Left forelimb (tissue), 1 donor: ENCODE measurements at places on chromosomes 13 and 19.
A peak's percentile ranks its signal among the peaks of the same experiment; 100 is the strongest.

GRCh38 chr13:112341976-112342735 lies 34.0 kb upstream of the SPACA7 start:
- peak; percentile 34 for DNase-seq

DNA sequence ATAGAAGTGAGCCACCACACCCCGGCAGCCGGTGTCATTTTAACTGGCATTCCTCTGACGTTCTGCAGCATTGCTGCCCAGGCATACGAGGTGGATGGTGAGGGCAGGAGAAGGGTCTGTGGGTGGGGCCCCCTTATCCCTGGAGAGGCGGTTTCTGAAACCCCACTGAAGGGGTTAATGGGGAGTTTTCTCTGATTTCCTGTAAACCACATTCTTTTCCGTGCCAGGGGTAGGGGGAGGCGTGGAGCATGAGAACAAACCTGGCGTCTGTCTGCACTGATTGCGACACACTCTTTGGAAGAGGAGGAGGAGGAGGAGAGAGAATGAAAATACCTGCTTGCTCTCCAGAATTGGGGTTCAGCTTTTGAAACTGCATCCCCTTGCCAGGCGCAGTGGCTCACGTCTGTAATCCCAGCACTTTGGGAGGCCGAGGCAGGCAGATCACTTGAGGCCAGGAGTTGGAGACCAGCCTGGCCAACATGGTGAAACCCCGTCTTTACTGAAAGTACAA lies 2.7 kb upstream of the C3 start:
- no peak for DNase-seq

GRCh38 chr19:10334588-10335351 lies 1.4 kb upstream of the RAVER1 start:
- DNase-seq, result peak; percentile 90

DNA sequence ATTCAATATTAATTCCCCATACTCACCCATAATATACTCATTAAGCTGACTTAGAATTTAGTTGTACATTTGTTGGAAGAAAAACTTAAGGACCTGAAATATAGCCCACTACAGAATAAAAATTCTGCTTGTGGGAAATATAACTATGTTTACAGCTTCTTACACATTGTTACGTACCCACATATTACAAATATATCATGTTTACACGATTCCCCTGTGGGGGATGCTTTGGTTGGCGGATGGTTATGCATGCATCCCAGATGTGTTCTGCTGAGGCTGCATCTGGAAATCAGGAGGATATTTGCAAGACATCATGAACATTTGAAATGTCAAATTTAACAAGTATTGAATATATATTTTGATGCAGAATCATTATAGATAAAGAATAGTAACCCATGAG lies 79.5 kb upstream of the KL start:
- DNase-seq, result no peak

- no peak for DNase-seq
Measured at GRCh38 chr13:98570929-98571372, 6.0 kb downstream of the STK24 start.

DNA sequence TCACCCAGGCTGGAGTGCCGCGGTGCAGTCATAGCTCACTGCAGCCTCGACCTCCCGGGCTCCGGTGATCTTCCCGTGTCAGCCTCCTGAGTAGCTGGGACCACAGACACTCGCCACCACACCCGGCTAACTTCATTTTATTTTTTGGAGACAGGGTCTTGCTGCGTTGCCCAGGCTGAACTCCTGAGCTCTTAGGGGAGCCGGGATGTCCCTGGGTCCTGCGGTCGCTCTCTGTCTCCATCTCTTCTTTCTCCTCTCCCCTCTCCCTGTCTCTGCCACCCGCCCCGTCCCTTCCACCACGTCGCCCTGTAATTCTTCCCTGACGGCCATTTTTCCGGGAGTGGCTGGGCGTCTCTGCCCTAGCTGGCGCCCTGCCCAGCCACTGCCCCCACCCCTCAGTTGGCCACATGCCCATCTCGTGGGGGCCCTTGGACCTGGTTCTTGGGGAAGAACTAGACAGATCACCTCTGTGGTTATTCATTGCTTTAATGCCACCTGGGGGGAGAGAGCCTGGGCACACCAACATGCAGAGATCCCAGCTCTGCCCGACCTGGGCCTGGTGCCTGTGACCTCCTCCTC lies 18.9 kb downstream of the ARID3A start:
- no peak for DNase-seq

DNA sequence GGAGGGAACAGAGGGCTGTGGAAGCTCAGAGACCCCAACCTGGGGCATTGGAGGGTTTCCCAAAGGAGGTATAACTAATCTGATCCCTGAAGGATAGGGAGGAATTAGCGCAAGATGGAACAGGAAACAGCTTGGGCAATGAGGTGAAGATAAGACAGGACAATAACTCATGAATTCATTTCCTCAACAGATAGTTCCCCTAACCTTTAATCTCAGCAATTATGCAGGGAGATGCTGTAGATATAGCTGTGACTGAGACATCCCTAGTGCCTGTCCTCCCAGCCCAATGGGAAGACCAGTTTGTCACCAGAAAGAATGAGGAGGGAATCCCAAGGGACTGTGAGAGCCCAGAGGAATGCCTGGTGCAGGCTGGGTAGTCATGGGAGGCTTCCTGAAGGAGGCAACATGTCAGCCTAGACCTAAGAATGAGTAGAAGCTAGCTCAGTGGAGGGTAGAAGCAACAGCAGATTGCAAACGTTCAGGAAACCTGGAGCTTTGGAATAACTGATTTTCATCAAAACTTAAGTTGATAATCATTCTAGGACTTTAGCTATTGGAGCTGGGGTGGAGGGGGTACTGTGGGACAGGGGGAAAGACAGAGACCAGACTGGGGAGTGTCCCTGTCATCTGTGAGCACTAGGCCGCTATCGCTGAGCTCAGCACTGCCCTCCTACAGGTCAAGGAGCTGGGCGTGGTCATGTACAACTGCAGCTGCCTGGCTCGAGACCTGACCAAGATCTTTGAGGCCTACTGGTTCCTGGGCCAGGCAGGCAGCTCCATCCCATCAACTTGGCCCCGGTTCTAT lies 18.8 kb downstream of the HIPK4 start:
- DNase-seq, result no peak

GRCh38 chr19:16095071-16095571 lies 16.6 kb upstream of the RAB8A start:
- DNase-seq, result no peak

- DNase-seq, result no peak
Measured at GRCh38 chr13:37382146-37382545, 216.4 kb downstream of the POSTN start.

- no peak for DNase-seq
Measured at GRCh38 chr19:48170817-48171347, 402 bp downstream of the ZSWIM9 start.

GRCh38 chr19:23283925-23284324 lies 33.7 kb upstream of the ZNF724 start:
- DNase-seq, result no peak

DNA sequence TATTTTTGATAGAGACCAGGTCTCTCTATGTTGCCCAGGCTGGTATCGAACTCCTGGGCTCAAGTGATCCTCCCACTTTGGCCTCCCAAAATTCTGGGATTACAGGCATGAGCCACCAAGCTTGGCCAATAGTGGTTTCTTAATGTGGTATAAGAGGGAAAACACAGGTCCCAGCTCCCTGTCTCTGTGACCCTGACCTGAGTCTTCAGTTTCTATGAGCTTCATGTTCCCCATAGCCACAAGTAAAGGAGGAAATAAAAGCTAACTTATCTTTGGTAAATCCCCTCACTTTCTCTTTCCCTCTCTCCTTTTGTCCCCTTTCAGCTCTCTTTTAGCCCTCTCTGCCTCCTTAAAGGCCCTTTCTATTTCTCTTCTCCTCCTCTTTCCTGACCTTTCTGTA lies 50.3 kb downstream of the ABCC4 start:
- no peak for DNase-seq

- DNase-seq, result no peak
Measured at GRCh38 chr13:33433316-33433715, 147.8 kb upstream of the STARD13 start.

DNA sequence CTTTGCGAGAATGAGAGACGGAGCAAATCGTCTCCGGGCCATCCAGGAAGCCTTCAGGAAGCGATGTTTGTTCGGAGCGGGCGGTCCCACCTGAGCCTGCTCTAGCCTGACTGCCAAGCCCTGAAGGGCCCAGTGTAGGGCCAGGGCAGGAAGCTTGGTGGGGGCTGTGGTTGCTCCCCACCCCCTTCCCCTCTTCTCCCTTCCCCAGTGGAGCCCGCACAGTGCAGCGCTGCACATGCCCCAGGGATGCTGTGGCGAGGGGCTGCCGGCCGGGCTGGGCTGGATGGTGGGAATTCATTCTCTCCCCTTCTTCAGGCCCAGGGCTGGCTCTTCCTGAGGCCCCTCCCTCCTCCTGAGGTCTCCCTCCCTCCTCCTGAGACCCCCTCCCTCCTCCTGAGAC lies 7.1 kb upstream of the GRTP1 start:
- DNase-seq, result no peak

- DNase-seq, result no peak
Measured at GRCh38 chr13:43838909-43839308, 40.6 kb downstream of the CCDC122 start.

DNA sequence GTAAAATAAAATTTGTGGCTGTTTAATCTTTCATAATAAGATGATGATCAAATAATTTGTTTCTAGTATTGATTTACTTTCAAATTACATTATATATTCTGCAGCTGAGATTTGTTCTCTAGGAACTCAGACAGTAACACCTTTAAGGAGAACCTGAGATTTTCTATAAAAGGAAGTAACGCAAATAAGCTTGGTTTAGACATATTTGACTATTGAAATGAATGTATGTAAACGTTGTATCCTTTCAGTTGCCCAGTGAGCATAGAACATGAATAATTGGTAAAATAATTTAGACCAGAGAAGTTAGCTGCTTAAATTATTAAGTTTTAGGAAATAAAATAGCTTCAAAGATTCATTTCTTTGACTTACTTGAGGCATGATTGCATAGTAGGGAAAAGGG lies 3.1 kb downstream of the CDK8 start:
- DNase-seq, result no peak

DNA sequence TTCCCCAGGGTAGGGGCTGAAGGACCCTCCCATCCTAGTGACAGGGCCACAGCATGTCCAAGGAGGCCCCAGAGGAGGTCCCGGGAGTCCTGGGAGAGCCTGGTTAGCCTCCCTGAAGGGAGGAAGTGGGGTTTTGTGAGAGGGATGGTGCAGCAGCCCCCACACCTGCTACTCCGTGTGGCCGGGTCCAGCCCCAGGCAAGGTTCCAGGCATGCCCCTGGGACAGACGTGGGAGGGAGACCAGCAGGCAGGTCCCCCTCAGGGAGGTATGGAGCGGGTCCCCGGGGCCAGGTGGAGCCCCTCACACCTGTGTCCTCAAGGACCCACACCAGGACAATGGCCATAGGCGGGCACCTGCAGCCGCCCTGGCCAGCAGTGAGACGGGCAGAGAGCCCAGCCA lies 1.9 kb upstream of the F7 start:
- DNase-seq, result no peak

GRCh38 chr13:29260684-29261083 lies 334.8 kb downstream of the SLC7A1 start:
- DNase-seq, result no peak

GRCh38 chr13:52118595-52118994 lies 10.3 kb downstream of the NEK5 start:
- DNase-seq, result no peak

DNA sequence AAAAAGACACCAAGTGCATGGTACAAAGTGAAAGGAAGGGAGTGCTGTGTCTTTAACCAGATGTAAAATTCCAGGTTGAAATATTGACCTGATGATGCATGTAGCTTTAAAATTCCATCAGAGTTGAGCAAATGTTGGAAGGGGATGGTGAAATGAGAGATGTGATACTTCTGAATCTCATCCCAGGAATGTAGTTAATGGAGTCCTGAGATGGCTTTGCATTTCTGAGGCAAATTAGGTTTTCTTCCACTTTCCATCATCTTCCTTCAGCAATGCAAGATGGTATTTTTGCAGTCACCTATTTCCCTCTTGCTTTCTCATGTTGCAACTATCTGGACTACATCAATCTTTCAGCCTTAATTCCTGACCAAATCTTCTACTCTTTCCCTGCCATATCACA lies 194.1 kb upstream of the MIR17HG start:
- no peak for DNase-seq

DNA sequence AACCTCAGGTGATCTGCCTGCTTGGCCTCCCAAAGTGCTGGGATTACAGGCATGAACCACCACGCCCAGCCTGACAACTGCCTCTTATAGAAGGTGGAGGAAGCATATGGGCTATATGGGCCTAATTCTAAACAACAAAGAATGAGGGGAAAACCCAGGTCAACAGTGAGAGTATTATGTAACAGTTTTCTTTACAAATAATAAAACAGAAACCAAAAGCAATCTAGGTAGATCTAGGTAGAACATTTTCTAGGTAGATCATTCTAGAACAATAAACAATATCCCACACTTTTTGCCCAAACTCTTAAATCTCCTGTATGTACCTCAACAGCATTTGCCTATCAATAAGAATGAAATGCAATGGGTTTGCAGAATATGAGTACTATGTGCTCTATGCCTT lies 267.4 kb downstream of the ABCC4 start:
- DNase-seq, result no peak

GRCh38 chr19:43578787-43579186 lies 3.2 kb downstream of the PINLYP start:
- no peak for DNase-seq

GRCh38 chr13:114164681-114165429 lies 14.2 kb upstream of the CFAP97D2 start:
- DNase-seq, result no peak

DNA sequence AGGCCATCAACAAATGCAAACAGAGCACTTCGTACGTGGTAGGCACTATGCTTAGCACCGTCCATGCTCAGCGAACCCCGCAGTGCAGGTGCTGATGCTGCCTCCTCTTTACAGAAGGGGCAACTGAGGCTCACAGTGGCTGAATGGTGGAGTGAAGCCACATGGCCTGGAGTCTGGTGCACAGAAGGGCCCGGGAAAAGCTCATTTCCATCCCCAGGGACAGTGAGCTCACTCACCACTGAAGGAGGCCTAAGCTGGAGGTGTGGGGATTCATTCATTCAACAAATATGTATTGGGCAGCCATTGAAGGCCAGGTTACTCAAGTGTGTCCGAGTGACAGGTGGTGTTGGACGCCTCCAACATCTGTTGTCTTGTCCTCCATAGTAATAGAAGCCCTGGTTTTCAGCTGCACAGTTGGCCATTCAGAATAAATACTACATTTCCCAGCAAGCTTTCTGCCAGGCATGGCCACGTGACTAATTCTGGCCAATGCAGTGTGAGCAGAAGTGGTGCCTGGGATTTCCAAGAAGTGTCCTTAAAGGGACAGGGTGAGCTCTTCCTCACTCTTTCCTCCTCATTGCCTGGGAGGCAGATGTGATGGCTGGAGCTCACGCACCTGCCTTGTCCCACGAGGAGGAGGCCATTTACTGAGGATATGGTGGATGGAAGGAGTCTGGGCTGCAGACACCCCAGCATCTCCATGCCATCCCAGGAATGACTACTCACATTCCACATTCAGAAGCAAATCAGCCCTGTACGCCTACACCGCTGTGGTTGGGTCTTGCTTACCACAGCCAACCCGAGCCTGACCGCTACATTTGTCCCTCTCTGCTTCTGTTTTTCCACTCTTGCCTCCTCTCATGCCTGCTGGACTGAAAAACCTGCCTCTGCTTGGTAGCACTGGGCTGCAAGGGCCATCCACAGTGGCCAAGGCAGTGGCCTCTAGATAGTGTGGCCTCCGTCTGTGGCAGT lies 2.3 kb upstream of the ZNRF4 start:
- no peak for DNase-seq
